Fibroblast of skin of abdomen (primary cell): ENCODE measurements at places on chromosomes 13 and 19.

DNA sequence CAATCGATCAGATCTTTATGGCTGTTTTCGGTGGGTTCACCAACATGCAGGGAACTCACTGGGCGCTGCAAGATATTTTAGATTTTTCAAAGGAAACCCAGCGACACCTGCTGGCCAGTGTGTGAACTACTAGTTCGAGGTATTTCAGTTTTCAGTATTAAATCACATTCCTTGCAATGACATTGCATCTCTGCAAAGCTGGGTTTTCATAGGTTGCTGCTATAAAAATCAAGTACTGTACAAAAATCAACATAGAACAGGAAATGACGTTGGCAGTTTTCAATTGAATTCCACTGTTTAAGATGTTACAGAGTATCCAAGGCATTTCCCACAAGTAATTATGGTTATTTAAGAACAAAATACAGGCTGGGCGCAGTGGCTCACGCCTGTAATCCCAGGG, 17.6 kb downstream of the LIG1 start:
- DNase-seq: peak; percentile 50

DNA sequence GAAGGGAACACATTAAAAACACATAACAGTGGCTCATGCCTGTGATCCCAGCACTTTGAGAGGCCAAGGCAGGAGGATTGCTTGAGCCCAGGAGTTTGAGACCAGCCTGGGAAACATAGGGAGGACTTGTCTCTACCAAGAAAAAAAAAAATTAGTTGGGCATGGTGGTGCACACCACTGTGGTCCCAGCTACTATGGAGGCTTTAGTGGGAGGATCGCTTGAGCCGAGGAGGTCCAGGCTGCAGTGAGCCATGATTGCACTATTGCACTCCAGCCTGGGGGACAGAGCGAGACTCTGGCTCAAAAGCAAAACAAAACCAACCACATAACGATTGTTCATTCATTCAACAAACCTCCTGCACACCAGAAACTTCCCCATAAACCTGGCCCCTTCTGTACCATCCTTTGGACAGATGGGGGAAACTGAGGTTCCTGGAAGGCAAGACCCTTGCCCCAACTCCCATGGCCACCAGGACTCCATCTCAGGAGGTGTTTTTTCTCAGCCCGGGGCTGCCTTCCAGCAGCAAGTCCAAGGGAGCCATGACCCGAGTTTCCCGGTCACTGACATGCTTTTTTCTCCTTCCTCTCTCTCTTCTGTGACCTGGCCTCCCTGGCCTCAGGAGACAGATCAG, 4.3 kb downstream of the FOSB start:
- no peak for DNase-seq

- no peak for DNase-seq
Measured at GRCh38 chr19:29503140-29503758, 22.5 kb upstream of the VSTM2B start.

DNA sequence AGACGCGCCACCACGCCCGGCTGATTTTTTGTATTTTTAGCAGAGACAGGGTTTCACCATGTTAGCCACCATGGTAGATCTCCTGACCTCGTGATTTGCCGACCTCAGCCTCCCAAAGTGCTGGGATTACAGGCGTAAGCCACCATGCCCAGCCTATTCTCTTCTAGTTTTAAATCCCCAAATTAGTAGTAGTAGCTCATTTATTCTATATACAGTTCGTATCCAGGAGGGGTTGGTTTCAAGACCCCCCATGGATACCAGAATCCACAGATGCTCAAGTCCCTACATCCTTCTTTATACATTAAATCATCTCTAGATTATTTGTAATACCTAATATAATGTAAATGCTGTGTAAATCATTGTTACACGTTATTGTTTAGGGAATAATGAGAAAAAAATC, 2.0 kb downstream of the ZNF568 start:
- no peak for DNase-seq

- peak; percentile 49 for DNase-seq
Measured at GRCh38 chr19:29771708-29772414, 39.9 kb upstream of the CCNE1 start.

DNA sequence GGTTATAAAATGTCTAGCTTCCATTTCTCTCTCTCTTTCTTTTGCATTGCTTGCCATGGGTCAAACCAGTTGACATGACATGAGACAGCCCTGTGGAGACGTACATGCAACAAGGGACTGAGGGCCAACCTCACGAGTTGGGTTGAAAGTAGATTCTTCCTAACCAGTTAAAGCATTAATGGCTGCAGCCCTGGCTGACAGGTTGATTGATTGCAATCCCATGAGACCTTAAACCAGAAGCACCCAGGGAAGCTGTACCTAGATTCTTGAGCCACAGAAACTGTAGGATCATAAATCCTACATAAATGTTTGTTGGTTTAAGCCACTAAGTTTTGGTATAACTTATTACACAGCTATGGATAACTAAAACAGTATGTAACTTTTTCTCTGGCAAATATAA, 373.8 kb downstream of the DACH1 start:
- DNase-seq: no peak

- DNase-seq: no peak
Measured at GRCh38 chr13:95411428-95412040, 110.3 kb upstream of the ABCC4 start.

- no peak for DNase-seq
Measured at GRCh38 chr19:7657131-7657751, 11.6 kb upstream of the RETN start.

DNA sequence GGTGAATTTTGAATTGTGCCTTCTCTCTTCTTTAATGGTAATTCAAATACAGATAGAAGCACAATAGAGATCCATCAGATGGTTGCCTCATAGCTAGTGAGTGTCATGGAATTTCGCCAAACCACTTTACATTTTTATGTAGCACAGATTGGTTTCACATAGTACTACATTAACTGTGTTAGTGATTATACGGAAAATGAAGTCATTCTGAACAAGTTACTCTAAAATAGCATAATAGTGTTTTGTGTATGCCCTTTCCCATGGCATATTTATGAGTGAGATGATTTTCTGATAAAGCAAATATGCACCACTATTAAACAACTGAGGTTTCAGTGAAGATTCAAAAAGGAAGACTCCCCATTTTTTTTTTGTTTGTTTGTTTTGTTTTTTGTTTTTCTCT, 1623.5 kb downstream of the PCDH9 start:
- DNase-seq: peak; percentile 88

DNA sequence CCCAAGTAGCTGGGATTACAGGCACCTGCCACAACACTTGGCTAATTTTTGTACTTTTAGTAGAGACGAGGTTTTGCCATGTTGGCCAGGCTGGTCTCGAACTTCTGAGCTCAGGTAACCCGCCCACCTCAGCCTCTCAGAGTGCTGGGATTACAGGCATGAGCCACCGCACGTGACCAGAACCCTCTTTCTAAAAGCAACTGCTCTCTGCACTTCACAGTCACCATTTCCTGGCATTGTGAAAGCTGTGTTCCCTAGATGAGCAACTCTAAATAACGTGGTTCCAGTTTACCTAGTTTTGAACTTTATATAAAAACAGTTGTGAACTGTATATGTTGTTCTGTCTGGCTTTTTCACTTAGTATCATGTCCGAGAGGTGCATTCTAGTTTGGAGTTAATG, 152.9 kb downstream of the SIPA1L3 start:
- no peak for DNase-seq

DNA sequence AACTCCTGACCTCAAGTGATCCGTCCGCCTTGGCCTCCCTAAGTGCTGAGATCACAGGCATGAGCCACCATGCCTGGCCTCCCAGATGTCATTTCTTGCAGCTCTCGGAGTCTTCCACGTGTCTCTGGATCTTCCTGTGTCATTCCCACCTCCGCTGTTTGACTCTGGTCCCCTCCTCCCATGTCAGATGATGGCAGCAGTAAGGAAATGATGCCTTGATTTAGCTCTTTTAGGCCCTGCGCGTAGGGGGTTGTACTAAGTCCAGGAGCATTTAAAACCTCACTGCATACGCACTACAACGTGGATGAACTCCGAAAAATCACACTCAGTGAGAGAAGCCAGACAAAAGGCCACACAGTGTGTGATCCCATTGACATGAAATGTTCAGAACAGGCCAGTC, 113.1 kb downstream of the GNG7 start:
- DNase-seq: no peak

- peak; percentile 58 for DNase-seq
Measured at GRCh38 chr13:39597838-39598237, 5.2 kb downstream of the LHFPL6 start.

- no peak for DNase-seq
Measured at GRCh38 chr13:110458017-110458416, 103.5 kb downstream of the RAB20 start.

DNA sequence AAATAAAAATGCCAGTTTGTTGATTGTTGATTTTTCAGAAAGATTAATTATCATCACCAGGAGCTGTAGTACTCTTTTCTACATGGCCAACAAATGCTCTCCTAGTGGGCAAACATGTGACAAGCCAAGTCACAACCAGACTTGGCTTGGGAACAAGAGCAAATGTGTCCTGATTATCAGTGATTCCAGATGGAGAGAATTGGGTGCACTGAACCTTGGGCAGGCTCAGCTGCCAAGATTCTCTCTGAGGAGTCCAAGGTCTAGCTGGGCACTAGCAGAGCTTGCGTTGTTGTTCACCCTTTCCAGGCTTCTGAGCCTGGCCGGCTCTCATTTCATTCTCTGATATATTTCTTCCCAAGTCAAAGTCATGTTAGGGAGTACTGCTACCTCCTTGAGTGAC, 27.3 kb upstream of the GPI start:
- DNase-seq: no peak

- DNase-seq: no peak
Measured at GRCh38 chr13:70339738-70340137, 231.5 kb upstream of the KLHL1 start.

DNA sequence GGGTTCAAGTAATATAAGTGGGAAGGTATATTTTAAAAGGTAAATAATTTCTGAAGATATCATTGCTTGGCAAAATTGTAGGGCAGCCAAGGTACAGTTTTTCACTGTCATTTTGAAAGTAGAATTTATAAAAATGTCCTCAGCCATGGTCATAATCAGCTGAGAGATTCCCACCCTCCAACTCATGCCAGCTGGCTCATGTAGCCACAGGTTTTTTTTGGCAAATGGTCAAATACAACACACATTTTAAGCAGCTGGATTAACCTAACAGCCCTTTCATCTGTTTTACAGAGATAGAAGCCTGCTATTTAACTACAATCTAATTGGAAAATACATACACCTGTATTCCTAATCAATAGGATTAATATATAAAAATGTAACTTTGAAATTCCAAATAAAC, 619.2 kb upstream of the SGCG start:
- DNase-seq: no peak
